ENCODE measurements at places on chromosomes 16 and 17. TPM values are rescaled to one million over a fixed set of nuclear protein-coding genes. Genes with fewer than 3 reads are reported as not detected.

The RNF222 gene
- not detected for polyA plus RNA-seq

The ALDH3A1 gene
- 1.4 TPM for polyA plus RNA-seq

The PRR29 gene
- 1.4 TPM for polyA plus RNA-seq

The CLN3 gene
- 102 TPM for polyA plus RNA-seq

The GNG13 gene
- not detected for polyA plus RNA-seq

The KRT14 gene
- 1.9 TPM for polyA plus RNA-seq

The IGF2BP1 gene
- polyA plus RNA-seq: 40.7 TPM

The IRF8 gene
- 4.7 TPM for polyA plus RNA-seq

DNA sequence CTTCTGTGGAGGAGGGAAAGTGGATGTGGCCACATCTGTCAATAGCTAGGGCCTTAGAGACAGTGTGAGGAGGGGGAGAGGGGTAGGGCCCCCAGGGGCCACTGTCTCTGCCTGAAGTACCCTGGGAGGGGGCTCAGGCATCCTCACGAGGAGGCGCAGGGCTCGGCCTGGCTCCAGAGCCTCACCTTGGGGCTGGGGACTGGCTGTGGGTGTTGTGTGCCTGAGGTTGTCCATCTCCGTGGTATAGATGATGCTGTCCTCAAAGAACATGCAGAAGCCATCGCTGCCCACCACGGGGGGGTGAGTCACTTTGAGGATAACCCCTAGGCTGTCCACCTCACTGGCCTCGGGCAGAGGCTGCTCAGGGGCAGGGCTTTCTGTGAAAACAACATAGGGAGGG lies 12.1 kb downstream of the PLEKHG4 start:
- no peak for DNase-seq

- no peak for DNase-seq
These were observed 1.9 kb downstream of the HS3ST2 start for GRCh38 chr16:22815863-22816262.

DNA sequence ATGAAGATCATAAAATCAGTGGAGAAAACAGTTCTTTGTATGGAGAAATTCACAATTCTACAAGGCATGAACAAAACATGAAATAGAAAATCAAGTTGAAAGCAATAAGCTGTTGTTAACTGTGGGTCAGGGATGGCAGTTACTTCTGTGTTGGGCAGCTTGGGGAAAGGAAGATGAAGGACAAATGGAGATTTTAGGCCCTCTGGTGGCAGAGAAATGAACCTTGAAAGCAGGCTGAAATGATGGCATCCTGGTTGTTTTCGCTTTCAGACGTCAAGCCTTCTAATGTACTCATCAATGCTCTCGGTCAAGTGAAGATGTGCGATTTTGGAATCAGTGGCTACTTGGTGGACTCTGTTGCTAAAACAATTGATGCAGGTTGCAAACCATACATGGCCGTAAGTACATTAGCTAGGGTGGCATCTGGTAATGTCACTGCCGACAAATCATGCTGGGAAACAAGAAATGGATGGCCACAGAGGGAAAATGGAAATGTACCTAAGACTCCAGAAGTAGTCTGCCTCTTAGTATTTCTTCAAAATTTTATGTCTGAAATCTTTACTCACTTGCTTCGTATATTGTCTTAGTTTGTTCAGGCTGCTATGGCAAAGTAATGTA lies 108.9 kb downstream of the MAP2K6 start:
- DNase-seq: peak; percentile 63

GRCh38 chr17:5719976-5720375 lies 135.7 kb upstream of the NLRP1 start:
- no peak for DNase-seq

DNA sequence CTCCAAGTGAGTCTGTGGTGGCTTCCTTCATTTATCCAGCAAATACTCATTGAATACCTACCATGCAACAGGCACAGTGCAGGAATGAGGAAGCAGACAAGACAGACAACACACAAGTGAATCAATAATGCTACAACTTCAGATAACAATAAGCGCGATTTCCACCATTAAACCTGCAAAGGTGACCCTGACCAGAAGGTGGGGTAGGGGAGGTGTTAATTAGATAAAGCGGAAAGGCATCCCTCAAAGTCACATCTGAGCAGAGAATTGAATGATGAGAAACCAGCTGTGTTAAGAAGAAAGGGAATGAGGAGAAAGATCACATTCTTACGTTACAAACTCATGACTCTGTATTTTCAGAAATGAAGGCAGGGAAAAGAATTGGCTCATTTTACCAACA lies 26.3 kb downstream of the ZZEF1 start:
- no peak for DNase-seq

DNA sequence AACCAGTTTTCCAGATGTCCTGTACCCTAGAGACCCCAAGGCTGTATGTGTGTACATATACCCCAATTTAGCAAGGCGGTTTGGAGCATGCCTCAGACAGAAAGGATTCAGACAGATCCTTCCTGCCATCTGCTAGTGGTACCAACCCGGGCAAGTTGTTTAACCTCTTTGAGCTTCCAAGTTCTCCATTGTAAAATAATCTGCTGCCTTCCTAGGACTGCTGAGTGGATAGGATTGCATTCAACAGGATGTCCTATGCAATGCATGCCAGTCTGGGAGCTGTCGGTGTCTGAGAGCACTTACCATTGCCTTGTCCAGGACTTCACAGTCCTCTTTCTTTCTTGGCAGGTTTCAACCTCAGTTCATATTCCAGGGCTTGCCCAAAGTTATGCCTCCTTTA lies 1.9 kb downstream of the CDH13 start:
- DNase-seq: no peak

GRCh38 chr16:749010-749409 lies 8.2 kb upstream of the CIAO3 start:
- DNase-seq: peak; percentile 63

- peak; percentile 66 for DNase-seq
These were observed 41.7 kb downstream of the RMI2 start for GRCh38 chr16:11386791-11387546.

DNA sequence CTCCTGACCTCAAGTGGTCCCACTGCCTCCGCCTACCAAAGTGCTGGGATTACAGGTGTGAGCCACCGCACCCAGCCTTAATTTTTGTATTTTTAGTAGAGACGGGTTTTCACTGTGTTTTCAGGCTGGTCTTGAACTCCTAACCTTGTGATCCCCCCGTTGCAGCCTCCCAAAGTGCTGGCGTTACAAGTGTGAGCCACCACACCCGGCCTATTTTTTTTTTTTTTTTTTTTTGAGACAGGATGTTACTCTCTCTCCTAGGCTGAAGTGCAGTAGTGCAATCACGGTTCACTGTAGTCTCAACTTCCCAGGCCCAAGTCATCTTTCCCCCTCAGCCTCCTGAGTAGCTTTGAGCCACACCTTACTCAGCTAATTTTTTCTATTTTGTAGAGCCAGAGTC lies 3.1 kb upstream of the SNX11 start:
- no peak for DNase-seq

GRCh38 chr17:27390540-27390939 lies 65.7 kb upstream of the KSR1 start:
- DNase-seq: no peak

GRCh38 chr16:81293909-81294802 lies 20.6 kb upstream of the GAN start:
- peak; percentile 45 for DNase-seq
